Activated naive CD8-positive, alpha-beta T cell treated with anti-CD3 and anti-CD28 coated beads for 36 hours (primary cell): ENCODE measurements at places on chromosomes 11 and 22. TPM values are rescaled to one million over a fixed set of nuclear protein-coding genes. Genes with fewer than 3 reads are reported as not detected.
A peak's percentile ranks its signal among the peaks of the same experiment; 100 is the strongest.

Gene SLC22A9
- total RNA-seq = not detected

Gene CHID1
- 81.6 TPM for total RNA-seq

Gene UNC93B1
- total RNA-seq = 13.1 TPM

Gene OR8G5
- not detected for total RNA-seq

Gene FADS1
- 18.2 TPM for total RNA-seq

Gene EXPH5
- 3.1 TPM for total RNA-seq

Gene HMOX1
- 0.26 TPM for total RNA-seq

DNA sequence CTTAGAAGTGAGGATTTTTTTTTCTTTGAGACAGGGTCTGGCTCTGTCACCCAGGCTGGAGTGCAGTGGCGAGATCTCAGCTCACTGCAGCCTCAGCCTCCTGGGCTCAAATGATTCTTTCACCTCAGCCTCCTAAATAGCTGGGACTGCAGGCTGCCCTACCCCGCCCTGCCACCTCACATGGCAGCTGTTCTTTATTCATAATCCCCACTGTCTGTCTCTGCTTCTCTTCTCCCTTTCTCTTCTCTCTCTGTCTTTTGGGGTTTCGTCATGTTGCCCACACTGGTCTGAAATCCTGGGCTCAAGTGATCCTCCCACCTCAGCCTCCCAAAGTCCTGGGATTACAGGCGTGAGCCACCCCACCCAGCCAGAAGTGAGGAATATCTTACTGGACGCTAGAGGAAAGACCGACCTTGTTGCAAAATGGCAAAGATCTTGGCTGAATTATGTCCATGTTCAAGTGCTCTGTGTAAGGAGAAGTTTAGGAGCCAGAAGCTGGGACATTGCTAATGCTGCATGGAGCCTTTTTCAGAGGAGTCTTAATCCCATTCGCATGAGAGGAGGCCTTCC, 21.9 kb downstream of the KRTAP5-5 start:
- H3K4me1 ChIP-seq = no peaks in the 10 kb centered on the region
- no peaks in the 10 kb centered on the region for H3K36me3 ChIP-seq
- H3K27ac ChIP-seq = no peak overlapping the region
- no peak overlapping the region for H3K4me3 ChIP-seq
- H3K27me3 ChIP-seq = peaks cover 15% of the 10 kb centered on the region

DNA sequence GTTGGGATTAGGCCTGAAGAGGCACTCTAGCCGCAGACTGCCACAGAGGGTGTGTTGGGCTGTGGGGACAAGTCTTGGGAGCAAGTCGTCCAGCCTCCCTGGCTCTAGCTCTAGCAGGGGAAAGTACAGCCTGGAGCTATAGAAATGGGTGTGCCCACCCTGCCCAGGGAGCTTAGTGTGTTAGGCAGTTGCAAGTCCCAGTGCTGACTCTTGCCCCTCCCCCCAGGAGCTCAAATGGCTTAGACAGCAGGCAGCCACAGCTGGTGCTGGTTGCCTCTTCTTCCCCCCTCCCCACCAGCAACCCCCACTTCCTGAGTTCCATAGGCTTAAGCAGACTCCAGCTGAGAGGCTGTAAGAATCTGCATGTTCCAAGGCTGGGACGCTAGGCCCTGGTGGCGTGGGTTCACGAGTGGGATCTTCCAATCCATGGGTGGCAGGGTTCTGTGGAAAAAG, 61.2 kb downstream of the GUCY1A2 start:
- no peaks in the 10 kb centered on the region for H3K36me3 ChIP-seq
- H3K4me3 ChIP-seq = no peak overlapping the region
- no peak for DNase-seq
- no peak overlapping the region for H3K27ac ChIP-seq

GRCh38 chr22:37213218-37213855, 1.1 kb upstream of the SSTR3 start:
- peaks cover 18% of the 10 kb centered on the region for H3K36me3 ChIP-seq
- DNase-seq = no peak

DNA sequence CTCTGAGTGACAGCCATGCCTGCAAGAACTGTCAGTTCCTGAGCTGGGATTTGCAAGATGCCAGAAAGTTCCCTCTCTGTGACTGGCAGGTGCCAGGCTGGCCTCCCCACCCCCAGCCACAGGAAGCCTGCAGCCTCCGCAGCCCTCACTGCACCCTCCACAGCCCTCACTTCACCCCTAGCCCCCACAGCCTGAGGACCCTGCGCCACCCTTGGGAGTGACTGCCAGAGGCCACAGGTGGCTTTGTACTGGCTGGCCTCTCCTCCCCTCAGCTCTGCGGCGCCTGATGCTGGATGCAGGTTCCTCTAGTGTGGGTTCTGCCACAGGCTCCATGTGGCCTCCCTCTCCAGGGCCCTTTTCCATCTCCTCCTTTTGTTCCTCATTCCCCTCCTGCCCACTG, 28.7 kb downstream of the MPPED1 start:
- no peaks in the 10 kb centered on the region for H3K36me3 ChIP-seq
- no peak for DNase-seq
- H3K4me1 ChIP-seq = no peaks in the 10 kb centered on the region
- H3K27me3 ChIP-seq = no peaks in the 10 kb centered on the region
- H3K4me3 ChIP-seq = no peak overlapping the region

DNA sequence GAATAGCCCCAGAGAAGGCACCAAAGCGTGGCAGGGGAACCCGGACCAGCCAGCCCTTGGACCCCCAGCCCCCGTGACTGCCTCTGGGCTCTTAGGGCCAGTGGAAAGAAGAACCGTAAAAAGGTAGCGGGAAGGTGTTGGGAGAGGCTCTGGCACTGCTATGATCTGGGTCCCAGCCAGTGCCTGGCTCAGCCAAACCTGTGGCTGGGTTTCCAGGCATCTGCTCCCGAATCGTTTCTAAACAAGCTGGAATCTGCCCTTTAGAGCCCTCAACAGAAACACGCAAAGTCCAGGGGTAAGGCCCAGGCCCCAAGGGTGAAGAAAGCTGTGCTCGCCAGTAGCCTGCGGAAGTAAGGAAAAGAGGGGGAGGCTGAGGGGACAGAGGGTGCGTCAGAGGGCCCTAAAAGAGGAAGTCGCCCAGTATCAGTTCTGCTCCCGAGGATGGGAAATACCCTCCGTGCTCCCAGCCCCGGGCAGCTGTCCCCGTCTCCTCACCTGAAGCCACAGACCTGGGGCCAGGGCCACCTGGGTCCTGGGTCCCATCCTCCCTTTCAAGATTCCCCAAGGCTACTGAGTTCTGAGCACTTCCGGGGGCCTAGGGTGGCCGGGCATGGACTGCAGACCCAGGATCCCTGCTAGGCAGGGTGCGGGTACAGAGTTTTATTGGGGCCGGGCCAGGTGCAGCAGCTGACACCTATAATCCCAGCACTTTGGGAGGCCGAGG, 24.7 kb downstream of the IL10RA start:
- peak overlapping the region; percentile 67 for H3K27ac ChIP-seq
- no peaks in the 10 kb centered on the region for H3K27me3 ChIP-seq
- H3K36me3 ChIP-seq = peaks cover 8% of the 10 kb centered on the region
- H3K4me1 ChIP-seq = peaks cover 86% of the 10 kb centered on the region
- DNase-seq = no peak
- no peak overlapping the region for H3K4me3 ChIP-seq

DNA sequence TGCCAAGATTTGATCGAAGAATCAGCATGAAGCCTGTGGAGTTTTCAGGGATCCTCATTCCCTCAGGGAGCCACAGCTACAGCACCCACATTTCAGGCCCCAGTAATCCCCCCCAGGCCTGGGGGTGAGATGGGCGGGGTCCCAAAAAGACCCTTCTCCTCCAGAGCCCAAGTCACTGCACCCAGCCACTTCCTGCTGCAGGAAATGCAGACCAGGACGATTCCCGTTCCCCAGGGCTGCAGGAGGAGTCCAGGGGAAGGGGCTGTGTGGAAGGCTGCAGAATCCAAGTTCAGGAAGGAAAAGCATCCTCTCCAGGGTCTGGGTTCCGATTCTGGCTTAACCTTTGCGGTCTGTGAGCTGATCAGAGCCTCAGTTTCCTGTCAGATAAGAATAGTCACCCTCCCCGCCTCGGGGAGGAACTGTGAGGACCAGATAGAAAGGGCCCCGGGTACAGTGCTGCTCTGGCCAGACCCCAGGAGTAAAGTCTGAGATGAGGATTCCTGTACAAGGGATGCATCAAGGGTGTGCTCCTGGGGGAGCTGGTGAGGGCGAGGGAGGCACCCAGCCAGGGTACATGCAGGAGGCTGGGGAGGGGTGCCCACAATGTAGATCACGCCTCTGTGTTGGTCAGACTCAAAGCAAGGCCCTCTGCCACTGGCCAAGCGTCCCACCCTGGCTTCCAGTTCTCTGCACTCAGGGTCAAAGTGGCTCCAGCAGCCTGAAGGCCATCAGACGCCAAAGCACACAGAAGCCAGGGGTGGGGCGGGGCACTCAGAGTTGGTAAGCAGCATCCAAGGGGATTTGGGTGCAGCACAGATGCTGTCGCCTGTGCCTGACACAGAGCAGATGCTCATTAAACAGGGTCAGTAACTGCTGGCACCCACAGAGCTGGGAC, 30.1 kb upstream of the TP53I11 start:
- H3K4me3 ChIP-seq = no peak overlapping the region
- H3K4me1 ChIP-seq = peaks cover 8% of the 10 kb centered on the region
- DNase-seq = no peak
- H3K27me3 ChIP-seq = no peaks in the 10 kb centered on the region
- H3K27ac ChIP-seq = no peak overlapping the region
- no peaks in the 10 kb centered on the region for H3K36me3 ChIP-seq

GRCh38 chr22:24465566-24465965, 29.6 kb upstream of the UPB1 start:
- no peak overlapping the region for H3K27ac ChIP-seq
- no peak for DNase-seq
- H3K4me1 ChIP-seq = peaks cover 16% of the 10 kb centered on the region

- H3K27me3 ChIP-seq = peaks cover 6% of the 10 kb centered on the region
- no peaks in the 10 kb centered on the region for H3K4me1 ChIP-seq
- no peak overlapping the region for H3K4me3 ChIP-seq
- no peak overlapping the region for H3K27ac ChIP-seq
Observed at GRCh38 chr11:117412653-117413275, 85.1 kb downstream of the CEP164 start.

DNA sequence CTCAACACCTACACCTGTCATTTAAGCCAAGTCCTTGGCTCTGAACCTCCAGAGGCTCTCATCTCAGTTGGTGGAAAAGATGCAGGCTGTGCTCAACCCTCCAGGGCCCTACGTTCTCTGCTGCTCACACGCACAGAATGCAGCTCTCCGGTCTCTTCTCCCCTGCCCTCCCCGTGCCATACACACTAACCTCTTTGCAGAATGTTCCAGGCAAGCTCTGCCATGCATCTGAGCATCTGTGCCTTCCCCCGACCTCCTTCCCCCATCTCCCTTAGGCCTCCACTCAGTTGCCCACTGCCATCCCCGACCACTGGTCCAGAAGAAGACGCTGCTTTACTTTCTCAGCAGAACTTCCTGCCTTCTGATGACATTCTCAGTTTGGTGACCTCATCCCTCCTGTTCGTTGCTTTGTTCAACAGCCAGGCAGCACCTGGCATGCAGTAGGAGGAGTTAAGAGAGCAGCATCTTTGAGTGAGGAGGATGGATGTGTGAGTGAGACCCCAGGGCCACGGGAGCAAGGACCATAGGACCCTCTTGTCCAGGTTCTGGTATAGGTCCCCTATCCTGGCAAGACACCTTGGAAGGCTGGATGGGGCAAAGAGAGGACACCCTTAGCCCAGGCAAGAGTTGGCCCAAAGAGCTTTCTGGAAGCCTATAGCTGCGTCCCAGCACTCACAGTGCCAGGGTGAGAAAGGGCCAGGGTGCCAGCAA, 598.0 kb downstream of the BRD1 start:
- H3K4me1 ChIP-seq = no peaks in the 10 kb centered on the region
- DNase-seq = no peak
- H3K27me3 ChIP-seq = no peaks in the 10 kb centered on the region
- H3K4me3 ChIP-seq = no peak overlapping the region
- H3K36me3 ChIP-seq = no peaks in the 10 kb centered on the region

DNA sequence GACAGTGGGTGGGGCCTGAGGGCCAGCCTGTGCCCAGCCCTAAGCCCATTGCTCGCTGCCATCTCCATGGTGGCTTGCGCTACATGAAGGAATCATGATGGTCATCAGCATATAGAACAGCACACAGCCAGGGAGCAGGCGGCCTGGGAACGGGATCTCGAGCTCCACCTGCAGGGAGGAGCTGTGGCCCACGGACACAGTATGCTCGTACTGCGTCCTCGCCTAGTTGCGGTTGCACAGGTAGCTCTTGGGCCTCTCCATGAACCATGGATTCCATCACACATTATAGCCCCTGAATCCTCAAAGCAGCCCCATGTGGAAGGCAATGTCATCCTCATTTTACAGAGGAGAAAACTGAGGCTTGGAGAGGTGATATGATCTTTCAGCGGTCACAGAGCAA, 15.1 kb downstream of the SEC14L4 start:
- no peak for DNase-seq
- H3K4me1 ChIP-seq = peaks cover 3% of the 10 kb centered on the region
- H3K4me3 ChIP-seq = no peak overlapping the region
- H3K27ac ChIP-seq = no peak overlapping the region

DNA sequence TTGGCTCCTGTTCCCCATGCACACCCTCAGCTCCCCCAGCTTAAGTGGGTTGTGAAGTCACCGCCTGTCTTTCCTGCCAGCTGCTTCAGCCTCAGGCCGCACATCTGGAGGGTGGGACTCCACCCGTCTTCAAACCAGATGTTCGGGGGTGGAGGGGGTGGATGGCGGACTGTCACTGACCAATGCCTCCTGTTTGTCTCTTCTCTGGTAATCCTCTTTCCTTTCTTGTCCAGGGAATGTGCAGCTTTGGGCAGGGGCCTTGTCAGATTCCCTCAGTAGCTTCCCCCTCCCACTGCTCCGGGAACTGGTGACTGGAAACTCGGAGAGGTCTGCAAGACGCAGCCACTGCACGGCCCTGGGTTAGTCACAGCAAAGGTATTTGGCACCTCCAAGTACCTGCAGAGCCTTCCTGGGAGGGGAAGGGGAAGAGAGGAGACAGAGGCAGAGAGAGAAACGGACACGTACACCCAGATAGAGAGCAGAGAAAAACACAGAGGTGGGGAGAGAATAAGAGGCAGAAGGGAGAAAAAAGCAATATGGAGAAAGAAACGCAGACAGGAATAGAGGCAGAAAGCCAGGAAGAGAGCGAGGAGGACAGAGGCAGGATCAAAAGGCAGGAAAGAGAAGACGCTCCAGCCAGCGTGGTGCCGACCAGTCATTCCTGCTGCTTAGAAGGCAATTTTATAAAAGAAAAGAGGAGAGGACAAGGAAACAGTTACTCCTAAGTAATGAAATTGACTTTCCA, 56.1 kb upstream of the TIMP3 start:
- H3K36me3 ChIP-seq = no peaks in the 10 kb centered on the region
- H3K4me1 ChIP-seq = no peaks in the 10 kb centered on the region
- H3K27me3 ChIP-seq = peaks cover 22% of the 10 kb centered on the region
- DNase-seq = no peak

- H3K36me3 ChIP-seq = no peaks in the 10 kb centered on the region
- no peak overlapping the region for H3K27ac ChIP-seq
- DNase-seq = no peak
- H3K4me1 ChIP-seq = no peaks in the 10 kb centered on the region
- H3K27me3 ChIP-seq = peaks cover 31% of the 10 kb centered on the region
Observed at GRCh38 chr11:5891216-5891800, 1.7 kb upstream of the OR52E5 start.
